ENCODE measurements at places on chromosomes 16 and 17.

- no peak for DNase-seq
Observed at GRCh38 chr17:79273660-79274059, 199.0 kb downstream of the ENGASE start.

- no peak for DNase-seq
Observed at GRCh38 chr17:21034340-21035235, 8.2 kb downstream of the USP22 start.

DNA sequence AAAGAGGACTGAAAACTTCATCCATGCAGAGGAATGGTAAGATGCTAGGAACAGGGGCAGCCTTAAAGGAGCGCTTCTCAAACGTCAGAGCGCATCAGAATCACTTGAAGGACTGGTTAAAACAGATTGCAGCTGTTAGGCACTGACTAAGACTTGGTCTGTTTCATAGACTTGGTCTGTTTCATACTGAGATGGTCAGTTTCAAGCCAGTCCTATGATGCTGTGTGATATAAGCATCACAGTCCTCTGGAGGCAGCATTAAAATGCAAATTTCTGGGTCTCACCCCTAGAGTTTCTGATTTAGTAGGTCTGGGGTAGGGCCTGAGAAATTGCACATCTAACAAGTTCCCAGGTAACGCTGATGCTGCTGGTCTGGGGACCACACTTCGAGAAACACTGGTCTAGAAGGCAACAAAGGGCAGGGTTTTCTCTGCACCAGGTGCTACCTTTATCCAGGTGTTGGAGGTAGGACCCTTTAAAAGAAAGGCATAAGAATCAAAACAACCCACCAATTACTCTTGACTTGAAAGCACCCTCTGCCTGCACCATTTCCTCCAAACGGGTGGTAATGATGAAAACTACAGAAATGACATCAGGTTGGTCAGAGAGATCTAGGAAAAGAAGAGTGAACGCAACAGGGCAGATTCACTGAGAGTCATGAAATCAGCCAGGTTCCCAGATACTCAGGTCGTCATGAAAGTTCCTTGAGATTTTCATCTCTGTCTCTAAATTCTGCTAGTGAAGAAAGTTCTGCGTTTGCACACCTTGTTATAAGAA is 95.0 kb upstream of the RCVRN start:
- no peak for DNase-seq

GRCh38 chr16:12572316-12572985 is 231.2 kb downstream of the CPPED1 start:
- DNase-seq, result no peak

- DNase-seq, result no peak
Observed at GRCh38 chr17:67999291-67999911, 3.1 kb upstream of the C17orf58 start.

- DNase-seq, result no peak
Observed at GRCh38 chr16:68187505-68187904, 48.4 kb downstream of the ESRP2 start.

- no peak for DNase-seq
Observed at GRCh38 chr16:72002619-72003018, 2.4 kb upstream of the PKD1L3 start.

GRCh38 chr16:3256146-3256865 is at the start of gene MEFV:
Gene MEFV (minus strand): TSS chr16:3256633. CDS start chr16:3256587, 46 bp downstream.
- DNase-seq, result no peak

DNA sequence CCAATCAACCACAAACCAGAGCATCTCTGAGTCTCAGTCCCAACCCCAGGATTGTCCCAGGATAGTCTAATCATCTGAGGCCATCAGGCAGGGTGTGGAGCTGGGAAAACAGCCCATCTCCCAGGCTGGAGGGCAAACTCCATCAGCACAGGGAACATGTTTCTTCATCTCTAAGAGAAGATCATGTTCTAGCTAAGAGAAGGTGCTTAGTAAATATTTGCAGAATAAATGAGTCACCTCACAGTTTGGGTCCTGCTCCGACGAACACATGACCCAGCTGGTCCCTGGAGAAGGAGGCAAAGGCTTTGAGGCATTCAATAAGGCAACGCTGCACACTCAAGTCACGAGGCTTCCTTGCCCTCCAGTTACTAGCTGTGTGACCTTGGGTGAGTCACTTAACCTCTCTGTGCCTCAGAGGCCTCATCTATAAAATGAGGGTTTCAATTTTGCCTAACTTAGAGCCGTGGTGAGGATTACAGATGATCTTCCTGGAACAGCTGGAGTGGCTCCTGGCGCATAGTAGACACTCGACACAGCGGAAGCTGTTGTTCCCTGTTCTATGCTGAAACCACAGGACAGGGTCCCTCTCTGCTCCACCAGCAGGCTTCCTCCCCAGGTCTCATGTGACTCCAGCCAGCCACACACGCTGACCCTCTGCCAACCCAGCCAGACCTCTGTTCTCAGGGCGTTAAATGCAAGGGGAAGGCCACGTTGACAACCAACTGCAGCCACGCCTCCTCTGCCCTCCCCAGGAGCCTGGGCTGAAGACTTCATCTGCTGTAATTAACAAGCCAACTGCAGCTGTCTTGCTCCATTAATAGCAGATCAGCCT is 10.3 kb upstream of the RPL38 start:
- no peak for DNase-seq

DNA sequence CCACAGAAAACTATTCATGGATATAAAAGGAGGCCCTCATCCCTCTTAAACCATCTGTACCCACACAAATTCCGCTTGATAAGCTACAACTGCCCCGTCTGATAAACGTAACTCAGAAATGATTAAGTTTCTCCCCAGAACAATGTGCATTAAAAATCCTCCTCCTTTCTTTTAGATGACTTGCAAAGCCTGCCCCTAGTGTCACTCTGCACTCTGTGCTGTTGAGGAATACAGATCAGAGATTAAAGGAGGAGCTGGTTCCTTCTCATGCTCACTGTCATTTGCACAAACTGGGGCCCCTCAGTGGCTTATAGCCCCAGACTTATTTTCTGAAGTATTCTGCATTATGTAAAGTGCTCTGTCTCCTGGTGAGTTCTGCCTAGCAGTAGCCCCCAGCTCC is 33.3 kb downstream of the CDRT15 start:
- peak; percentile 29 for DNase-seq

- DNase-seq, result no peak
Observed at GRCh38 chr17:13989138-13989537, 80.2 kb upstream of the COX10 start.

DNA sequence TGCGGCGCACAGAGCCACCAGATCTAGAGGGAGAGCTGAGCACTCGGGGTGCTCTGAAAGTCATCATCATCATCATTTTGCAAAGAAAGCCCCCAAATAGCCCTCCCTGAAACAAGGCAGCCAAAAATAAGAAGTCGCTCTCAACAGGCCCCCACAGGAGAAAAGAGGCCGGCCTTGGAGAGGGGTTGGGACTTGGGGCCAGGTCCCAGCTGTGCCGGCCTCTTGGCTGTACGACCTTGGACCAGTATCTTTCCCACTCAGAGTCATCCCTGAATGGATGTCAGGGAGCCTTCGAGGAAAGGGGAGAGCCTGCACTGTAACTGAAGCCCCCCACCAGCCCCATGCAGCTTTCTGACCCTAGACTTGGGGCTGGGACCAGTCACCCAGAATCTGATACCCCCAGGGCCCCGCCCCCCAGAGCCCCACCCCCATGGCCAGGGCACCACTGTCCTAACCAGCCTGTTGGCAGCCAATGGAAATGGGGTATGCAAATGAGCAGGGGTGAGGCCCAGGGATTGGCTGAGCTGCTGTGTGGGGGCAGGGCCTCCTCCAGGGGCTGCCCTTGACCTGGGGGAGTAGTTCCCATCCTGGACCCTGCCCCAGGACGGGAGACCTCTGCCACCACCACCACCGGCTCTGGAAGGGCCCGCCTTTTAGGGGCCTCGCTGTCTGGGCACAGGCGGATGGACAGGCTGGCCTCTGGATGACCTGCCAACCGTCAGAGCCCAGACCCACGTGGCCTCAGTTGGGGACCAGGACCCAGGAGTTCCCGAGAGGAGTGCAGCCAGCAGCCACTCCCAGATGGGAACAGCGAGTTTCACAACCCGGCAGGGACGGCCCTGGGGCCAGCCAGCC is 15.4 kb downstream of the ZFPM1 start:
- no peak for DNase-seq

- no peak for DNase-seq
Observed at GRCh38 chr16:79972053-79972704, 371.6 kb upstream of the MAF start.

DNA sequence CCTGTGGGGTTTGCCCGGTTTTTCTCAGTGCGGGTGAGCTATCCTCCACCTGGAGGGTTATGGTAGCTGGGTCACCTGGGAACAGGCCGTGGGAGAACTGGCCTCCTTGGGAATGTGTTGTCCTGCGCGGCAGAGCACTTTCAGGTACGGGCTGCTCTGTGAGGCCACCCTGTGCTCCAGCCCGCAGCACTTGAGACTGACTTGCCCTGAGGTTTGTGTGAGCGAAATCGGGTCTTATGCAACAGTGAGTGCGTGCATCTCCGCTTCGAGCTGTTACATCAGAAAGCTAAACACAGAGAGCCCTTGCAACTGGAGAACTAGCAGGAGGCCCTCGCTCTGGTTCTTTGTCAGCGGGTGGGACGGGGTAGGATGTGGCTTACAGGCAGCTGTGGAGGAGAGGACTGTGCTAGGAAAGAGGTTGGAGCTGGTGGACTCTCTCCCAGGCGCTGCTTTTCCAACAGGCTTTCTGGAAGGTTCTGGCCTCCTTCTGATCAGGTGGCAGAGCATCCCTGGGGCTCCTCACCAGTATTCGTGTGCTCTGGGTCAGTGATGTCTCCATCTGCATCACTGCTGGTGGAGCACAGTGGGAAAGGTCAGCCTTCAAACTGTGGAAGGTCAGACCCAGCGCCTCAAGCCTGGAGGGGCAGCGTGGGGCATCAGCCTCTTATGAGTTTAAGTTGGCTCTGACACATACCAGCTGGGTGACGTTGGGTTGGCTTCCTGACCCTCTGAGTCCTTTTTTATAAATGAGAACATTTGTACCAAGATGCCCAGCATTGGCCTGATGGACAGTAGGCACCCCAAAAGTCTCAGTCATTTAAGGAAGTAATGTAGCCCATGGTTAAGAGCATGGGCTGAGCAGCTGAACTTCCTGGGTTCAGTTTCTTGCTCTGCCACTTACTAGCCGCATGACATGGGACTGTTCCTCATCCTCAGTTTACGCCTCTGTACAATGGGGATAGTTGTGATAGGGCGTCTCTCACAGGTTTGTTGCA is 76.3 kb downstream of the KSR1 start:
- DNase-seq, result no peak

DNA sequence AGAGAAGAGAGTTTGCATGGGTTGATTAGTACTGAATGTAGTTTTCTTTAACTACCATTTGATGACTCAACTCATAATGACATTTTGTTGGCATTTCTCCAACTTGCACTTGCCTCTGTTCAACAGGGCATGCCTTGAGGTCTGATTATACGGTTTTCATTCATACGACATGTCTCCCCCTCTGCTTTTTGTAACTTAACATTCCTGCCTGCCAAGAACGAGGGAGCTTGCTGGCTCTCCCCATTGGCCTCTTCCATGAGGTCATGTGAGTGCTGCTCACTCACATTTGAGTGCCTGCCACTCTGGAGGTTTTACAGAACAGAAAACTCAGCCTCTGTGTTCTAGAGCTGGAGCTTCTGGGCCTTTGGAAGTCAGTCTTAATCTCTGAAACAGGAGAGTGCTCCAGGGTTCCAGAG is 19.7 kb downstream of the MAP2K6 start:
- no peak for DNase-seq

DNA sequence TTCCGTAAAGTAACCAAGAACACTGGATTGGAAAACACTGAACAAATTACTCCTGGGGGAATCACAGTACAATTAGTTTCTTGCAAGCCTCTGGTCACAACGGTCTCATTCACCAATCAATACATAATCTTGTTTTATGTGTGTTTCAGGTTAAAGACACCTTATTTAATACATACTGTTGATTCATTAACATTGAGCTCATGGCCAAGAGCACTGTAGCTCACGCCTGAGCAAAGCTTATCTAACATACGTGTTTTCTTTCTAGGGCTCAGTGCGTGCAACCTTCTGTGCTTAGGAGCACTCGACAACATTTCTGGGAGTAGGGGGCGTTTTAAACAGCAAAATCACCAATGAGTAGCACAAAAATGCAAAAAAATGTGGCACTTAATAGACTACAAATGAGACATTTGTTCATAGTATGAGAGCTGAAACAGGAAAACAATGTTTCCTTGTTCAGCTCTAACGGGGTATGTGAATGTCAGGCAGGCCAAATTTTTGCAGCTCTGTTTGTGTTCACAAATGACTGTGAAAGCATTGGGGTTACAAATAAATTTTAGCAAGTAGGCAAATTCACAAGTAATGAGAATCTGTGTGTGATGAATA is 206.2 kb downstream of the CNTNAP4 start:
- DNase-seq, result no peak

- DNase-seq, result no peak
Observed at GRCh38 chr16:12245088-12245920, 268.8 kb downstream of the SNX29 start.

DNA sequence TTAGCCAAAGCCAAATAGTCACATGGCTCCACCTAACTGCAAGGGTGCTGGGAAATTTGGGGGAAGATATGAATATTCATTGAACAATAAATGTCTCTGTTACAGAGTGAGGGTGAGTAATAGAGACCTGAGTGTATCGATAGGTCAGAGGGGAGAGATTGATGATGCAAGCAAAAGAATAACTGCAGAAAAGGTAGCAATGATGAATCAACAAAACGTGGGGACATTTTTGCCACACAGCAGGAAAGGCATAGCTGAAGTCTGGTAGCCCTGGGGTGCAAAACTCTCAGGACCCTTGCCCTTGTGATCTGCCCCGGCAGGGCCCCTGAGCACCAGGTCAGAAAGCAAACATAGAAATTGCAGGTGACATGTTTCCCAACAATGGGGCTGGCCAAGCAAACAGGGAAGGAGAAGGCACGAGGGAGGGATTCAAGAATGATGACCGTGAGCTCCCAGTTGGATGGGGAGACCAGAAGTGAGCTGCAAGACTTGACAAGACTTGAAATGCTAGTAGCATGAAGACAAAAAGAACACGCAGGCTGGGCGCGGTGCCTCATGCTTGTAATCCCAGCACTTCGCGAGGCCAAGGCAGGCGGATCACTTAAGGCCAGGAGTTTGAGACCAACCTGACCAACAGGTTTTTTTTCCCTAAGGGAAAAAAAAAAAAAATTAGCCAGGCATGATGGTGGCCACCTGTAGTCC is 12.7 kb upstream of the HERPUD1 start:
- DNase-seq, result no peak

DNA sequence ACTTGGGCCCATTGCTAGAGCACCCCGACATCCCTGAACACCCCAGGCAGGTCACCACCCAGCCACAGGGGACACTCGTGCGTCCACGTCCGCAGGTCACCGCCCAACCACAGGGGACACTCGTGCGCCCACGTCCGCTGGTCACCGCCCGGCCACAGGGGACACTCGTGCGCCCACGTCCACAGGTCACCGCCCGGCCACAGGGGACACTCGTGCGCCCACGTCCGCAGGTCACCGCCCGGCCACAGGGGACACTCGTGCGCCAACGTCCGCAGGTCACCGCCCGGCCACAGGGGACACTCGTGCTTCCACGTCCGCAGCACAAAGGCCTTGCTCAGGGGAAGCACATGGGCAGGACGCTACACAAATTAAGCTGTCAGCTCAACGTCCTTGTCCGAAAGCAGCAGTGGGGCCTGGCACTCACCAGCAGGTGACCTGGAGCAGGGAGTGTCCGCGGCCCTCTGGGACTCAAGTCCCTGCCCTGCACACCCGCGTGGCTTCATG is 17.7 kb downstream of the GALNS start:
- no peak for DNase-seq

All from activated CD4-positive, alpha-beta T cell treated with anti-CD3 and anti-CD28 coated beads, Interleukin-2, amount 50 U/mL, for 4 hours (primary cell).